ENCODE measurements at places on chromosomes 1 and 21.

GRCh38 chr1:210129092-210129491 lies 103.5 kb upstream of the SERTAD4 start:
- no peak for DNase-seq

DNA sequence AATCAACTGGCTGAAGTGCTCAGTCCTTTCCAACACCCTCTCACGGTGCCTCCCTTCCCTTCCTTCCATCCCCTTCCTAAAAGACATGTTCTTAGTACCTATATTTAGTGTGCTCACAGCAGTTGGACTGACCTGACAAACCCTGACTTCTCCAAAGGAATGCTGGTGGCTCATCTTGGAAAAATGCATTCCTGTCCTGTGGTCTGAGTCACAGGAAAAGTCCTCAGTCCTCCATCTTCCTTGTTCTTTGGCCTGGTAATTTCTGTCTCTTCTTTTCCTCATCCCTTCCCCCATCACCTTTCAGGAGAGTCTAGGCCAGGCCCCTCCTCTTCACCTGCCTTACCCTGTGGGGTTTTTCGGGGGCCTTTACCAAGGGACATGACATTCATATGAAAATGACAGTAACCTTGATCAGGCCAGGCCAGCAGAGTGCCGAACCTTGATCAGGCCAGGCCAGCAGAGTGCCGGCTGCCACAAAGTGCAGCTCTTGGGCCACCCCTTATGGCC lies 7.2 kb downstream of the ATP1B1 start:
- DNase-seq, result no peak

DNA sequence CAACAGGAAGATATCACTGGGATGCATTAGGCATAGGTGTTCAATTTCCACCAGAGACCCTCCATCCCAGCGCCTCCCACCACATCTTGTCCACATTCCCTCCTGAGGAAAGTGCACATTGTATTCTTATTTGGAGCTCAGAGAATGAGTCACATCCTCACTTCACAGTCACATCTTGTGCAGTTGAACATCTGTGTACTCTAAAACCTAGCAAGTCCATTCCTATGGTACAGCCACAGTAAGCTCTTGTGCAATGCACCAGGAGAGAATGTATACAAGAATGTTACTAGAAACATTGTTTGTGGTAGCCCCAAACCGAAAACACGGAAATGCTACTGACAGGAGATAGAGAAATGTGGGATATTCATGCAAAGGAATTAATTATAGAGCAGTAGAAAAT lies 1.6 kb upstream of the KDF1 start:
- DNase-seq, result no peak

DNA sequence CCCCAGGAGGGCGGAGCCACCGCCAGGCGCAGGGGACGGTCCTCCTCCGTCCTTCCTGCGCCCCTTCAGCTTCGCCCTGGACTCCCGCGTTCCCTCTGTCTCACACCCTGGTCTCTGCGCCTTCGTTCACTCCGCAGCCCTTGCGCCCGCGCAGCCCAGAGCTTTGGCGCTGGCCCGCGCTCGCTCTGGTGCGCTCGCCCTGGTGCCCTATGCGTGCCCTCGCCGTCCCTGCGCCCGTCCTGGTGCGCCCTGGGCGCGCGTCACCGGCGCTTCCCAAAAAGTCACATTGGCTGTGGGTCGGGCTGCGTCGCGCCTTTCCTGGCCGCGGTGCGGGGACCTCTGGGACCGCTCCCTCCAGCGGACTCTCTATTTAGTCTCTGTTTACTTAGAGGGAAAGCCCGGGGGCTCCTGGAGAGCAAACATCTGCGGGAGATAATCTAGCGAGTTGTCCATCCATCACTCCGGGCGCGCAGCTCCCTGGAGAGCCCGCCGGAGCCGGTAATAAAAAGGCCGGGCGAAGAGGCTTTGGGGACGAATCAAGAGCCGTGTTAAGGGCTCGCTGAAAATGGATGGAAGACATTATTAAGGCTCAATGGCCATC lies 178.6 kb downstream of the PRDM16 start:
- DNase-seq, result no peak

- DNase-seq, result peak; percentile 19
These were observed 26.6 kb upstream of the HPDL start for GRCh38 chr1:45299981-45300668.

DNA sequence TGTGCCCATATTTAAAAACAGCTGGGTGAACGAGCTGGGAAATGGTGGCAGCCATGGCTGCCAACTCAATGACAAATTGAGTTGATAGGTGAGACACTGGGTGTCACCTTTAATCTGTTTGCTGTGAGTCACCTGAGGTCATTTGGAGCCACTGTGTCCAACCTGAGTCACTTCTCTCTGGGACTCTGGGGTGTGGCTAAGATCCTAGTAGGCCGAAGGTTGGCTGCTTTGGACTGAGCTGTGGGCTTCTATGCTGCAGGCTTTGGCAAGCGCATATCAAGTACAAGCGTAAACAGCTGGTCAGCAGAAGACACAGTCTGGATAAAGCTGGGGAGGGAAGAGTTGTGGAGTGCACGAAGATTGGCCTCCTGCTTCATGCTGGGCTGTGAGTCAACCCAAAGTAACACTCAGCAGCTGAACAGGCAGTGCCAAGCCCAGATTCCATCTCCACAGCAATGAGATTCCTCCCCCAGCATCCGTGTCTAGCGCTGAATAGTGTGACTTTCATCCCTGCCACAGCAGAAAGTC lies 24.0 kb downstream of the TEX35 start:
- no peak for DNase-seq

DNA sequence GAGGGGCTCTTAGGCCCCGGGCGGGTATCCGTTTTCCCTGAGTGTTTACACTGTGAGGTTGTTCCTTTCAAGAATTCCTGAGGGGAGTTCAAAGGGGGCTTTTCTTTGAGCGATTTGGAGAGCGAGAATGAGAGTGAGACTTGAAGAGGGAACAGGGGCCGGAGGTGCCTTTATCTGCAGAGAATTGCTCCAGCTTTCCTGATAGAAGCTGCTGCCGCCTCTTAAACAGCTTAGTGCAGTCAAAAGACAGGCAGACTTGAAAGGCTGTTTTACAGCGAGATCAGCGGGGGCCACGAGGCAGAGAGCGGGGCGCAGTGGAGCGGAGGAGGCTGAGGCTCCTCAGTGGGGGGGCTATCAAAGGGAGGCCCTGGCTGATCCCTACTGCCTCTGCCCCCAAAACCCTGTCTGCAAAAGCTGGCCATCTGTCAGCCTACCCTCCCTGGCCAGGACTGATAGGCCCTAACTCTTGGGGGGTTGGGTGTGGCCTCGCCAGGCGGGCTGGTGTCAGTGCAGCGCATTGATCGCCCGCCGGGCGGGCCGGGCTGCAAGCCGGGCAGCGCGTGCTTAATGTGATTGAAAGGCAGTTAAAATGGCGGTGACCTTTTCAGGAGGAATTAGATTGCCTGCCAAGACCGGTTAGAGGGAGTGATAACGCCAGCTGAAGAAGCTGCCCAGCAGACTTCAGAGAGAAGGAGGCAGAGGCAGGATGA lies 36.4 kb downstream of the TMEM53 start:
- DNase-seq, result no peak

DNA sequence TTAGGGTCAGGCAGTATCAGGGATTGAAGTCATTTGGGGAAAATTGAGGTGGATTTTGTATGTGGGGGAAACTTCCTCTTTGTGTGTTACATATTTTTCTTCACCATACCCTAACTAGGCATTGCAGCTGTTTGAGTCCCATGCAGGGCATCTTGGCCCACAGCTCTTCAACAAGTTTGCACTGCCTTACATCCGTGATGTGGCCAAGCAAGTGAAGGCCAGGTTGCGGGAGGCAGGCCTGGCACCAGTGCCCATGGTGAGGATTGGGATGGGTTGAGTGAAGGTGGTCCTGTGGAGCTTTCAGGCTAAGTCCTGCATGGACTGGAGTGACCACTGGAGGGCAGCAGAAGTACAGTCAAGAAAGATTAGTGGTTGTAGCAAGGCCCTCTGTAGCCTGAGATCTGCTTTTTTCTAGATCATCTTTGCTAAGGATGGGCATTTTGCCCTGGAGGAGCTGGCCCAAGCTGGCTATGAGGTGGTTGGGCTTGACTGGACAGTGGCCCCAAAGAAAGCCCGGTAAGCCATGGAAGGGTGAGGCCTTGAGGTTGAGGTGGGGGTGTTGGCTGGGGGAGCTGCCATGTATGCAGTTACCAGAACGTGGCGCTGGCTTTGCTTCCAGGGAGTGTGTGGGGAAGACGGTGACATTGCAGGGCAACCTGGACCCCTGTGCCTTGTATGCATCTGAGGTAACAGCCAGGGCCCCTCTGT lies 2.4 kb downstream of the UROD start:
- DNase-seq, result peak; percentile 75

- no peak for DNase-seq
These were observed 186.7 kb downstream of the PDE4B start for GRCh38 chr1:65979136-65980044.

Measured in stimulated activated CD4-positive, alpha-beta T cell treated with anti-CD3 and anti-CD28 coated beads, Interleukin-4, amount 100 ng/mL, for 1 hour (primary cell).